GOT3 (cell line): ENCODE measurements at places on chromosomes 1 and 21.

GRCh38 chr1:97372531-97372930 lies 548.3 kb downstream of the DPYD start:
- DNase-seq: no peak

GRCh38 chr1:217911908-217912307 lies 280.8 kb downstream of the SPATA17 start:
- DNase-seq: no peak

DNA sequence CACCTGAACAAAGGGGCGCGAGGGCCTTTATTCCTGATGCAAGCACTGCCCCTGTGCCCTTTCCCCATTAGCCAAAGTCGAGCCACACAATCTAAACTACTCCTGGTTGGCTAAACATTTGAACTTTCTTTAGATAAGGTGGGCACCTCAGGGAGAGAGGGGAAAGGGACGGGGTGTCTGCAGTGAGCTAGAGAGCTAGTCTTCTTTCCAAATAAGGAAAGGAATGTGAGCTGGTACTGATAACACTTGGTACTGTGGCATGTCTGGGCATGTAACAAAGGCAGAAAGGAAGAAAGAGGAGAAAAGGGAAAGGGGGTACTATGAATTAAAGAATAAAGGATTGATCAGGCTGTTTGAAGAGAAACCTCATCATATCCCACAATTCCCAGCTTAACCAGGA lies 62.8 kb downstream of the OVGP1 start:
- DNase-seq: no peak

- DNase-seq: no peak
Measured at GRCh38 chr1:154276797-154277196, 4.4 kb downstream of the HAX1 start.

GRCh38 chr1:33805988-33806387 lies 57.9 kb upstream of the HMGB4 start:
- DNase-seq: no peak

DNA sequence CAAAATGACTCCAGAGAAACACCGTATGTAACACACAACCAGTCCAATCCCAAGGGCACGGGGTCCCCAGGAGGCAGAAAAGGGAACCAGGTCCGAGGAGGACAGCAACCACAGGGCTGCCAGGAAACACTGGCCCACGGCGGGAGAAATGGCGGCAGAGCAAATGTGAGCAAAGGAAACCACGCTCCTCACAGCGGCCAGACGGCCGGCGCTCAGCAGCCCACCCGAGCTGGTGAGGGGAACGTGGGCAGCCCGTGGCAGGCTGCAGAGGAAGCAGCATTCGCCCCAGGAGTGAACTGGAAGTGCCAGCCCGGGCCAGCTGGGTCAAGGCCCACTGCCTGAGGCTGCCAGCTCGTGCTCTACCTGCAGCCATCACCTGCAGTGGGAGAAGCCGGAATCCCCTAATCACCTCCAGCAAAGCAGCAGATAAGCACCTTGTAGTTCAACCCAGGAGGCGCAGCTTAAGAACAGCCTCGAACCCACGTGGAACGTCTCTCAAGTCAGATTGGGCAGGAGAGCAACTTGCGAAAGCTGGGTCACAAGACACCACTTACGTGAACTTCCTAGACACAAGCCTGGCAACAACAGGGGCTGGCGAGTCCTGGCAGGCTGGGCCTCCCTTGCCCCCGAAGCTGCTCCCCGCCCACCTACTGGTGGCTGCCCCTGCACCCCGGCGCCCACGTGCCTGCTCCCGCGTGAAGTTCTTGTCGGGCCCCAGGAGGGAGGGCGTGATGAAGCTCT lies 6.7 kb downstream of the SLC19A1 start:
- DNase-seq: no peak

GRCh38 chr1:216847397-216848036 lies 124.3 kb upstream of the ESRRG start:
- no peak for DNase-seq

GRCh38 chr1:174242856-174243255 lies 83.5 kb downstream of the RABGAP1L start:
- no peak for DNase-seq

DNA sequence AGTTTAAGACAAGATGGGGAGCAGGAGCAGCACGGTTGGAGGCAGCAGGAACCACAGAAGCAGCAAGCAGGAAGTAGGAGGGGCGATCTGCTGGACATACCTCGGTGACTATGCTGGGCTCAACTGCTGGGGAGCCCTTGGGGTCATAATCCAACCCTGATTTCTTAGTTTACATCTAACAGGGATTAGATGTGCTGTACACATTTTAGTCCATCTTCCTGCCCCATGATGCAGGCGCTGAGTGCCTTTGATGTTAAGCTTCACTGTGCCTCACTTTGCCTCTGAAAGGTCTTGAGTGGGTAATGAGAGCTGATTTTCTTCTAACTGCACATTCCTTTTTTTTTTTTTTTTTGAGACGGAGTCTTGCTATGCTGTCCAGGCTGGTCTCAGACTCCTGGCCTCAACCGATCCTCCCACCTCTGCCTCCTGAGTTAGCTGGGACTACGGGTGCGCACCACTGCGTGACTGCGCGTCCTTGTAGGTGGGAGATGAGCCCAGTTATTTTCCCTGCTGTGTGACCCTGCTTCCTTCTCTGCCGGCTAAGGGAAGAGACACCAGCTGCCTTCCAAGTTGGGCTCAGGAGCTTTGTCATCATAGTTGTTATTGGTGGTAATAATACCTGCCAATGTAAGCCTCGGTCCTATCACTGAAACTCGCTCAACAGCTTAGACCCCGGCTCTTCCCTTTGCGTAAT lies 1.1 kb upstream of the RCAN3 start:
- no peak for DNase-seq

DNA sequence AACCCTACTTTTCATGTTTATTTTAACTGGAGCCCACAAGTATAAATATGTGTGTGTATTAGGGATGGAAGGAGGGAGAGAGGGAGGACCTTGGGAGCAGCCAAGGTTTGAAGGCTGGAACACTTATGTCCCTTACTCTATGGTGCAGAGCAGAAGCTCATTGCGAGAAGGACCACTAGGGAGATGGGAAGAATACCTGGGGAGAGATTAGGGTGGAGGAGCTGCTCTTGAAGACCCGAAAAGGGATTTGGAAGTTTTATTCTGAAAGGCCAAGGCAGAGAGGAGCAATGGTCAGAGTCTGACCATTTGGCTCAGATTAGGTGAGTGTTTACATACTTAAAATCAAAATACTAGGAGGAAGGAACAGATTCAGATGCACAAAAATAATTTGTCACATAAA lies 8.1 kb downstream of the CD2 start:
- DNase-seq: no peak

DNA sequence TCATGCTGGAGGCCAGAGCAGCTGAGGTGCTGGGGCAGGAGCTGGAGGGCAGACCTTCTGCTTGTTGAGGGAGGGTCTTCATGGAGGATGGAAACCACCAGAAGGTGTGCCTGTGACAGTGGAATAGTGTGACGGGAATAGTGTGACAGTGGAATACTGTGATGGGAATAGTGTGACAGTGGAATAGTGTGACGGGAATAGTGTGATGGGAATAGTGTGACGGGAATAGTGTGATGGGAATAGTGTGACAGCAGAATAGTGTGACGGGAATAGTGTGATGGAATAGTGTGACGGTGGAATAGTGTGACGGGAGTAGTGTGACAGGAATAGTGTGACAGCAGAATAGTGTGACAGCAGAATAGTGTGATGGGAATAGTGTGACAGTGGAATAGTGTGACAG lies 325.1 kb downstream of the HHAT start:
- DNase-seq: no peak

DNA sequence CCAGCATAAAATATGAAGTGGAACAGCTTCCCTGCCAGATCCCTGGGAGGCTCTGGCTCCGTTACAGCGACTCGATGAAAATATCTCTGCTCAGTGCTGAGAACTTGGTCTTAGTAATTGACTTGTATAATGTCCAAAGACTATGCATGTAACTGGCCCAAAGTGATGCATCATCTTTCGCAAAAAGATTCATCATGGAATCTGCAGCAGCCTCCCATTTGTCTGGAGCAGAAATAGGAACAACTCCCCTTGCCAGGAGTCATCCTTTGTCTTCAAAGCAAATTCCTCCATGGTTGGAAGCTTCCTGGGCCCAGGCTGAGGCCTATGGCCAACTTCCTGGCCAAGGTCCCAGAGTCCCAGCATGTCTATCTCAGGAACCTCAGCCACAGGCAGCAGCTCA lies 16.9 kb upstream of the SLC6A17 start:
- no peak for DNase-seq

DNA sequence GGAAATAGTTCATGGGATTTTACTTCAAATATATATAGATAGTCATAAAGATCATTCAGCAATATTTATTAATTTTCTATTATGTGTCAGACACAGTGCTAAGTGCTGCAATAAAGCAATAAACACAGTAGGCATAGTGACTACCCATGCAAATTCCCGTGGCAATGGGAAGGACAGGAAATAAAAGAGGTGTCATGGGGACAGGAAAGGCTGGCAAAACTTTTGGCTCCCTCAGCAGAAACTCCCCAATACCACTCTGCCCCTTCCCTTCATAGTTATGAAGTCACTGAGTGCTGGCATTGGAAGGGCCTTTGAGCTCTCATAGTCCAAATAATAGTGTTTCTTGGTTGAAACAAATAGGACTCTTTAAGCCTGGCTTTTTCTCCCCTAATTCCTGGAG lies 104.4 kb upstream of the DPT start:
- no peak for DNase-seq

DNA sequence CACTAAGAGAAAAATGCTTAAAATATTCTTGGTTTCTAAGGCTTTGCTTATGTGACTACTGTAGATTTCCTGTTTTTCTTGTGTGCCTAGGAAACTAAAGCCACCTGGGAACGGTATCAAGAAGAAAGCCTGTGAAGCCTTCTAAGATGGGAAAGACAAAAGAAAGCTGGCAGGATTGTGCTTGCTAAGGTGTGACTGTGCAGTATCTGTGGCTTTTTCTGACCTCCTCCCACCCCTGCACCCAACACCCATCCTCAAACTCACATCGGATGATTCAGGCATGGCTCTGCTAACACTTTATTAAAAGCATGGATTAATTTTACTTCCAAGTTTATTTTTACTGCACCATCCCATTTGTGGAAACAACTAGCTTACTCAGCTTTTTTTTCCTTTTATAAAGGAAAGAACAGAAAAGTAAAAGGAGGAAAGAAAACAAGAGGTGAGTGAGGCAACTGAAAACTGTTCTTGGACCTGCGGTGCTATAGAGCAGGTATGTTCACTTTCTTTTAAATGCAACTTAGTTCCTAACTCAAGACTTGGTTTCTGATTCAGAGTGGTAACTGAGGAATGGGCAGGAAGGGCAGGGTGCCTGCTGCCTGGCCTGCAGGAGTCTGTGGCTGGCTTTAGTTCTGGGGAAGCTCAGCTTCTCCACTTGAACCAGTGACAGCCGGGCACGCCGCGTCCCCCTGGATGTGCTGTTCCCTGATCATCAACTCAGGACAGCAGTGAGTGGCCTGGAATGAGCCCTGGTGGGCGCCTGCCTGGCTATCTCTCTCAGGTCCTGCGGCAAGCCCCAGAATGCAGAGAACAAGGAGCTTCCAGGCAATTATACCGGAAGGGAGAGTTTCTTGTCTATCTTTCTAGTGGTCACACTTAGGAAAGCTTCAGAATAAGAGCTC lies at the start of gene GBP6:
GBP6 (plus strand) TSS at position 422 of the 899 bp plus-strand sequence. CDS start 4,493 bp downstream, outside the sequence.
- DNase-seq: no peak

DNA sequence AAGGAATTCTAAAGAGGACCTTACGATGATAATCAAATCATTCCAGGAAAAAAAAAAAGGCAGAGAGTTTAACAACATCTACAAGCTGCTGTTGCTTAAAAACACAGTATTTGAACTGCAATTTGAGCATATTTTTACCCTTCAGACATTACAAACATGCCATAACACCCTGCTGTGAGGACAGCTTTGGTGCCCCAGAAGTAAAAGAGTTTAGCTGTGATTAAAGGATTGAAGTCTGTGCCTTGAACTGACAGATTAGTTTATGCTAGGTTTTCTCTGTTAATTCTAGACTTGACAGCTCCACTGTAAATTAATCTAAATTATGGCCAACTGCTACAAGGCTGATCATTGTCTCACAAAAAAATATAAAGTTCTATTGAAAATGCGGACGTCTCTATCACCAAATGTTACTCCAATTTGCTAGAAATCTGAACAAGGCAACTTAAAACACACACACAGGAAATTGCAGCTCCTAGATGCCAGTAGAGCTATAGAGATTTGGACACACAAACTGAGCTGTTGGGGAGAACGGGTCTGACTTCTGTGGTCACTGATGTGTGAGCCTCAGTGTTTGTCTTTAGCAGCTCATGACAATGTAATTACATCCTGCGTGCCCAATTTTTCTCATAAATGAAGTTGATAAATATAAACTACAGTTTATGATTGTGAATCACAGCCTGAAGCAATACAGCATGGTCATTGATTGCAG lies 217.9 kb downstream of the NTNG1 start:
- DNase-seq: no peak

DNA sequence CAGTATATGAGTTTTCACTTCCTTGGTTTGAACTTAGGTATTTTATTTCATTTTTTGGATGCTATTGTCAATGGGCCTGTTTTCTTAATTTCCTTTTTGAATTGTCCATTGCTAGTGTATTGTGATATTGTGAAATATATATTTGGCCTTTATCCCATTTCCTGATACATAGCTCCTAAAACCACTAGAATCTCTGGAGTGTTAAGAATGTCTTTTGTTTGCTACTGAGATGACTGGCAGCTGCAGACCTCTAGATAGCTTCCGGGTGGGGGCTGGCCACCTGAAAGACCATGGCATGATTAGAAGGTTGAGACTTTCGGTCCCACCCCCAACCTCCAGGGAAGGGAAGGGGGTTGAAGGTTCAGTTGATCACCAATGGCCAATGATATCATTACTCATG lies 245.4 kb downstream of the KCNJ6 start:
- no peak for DNase-seq

DNA sequence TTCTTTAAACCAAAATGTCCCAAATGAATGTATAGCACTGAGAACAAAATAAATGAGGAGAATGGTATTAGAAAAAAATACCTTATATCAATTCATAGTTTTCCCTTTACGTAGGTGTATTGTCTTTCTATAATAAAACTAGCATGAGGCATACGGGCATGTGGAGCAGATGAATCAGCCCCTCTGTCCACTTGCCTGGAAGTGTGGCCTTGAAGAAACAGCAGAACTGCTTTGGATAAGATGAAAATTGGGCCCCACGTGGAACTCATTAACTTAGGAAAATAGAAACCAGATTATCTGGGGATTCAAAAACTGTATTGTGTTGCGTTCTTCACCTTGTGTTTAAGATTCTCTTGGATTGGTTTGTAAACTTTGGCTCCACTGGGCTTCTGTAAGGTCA lies 356.8 kb upstream of the B3GALT2 start:
- no peak for DNase-seq
